Central memory CD4-positive, alpha-beta T cell (primary cell): ENCODE measurements at places on chromosomes 4 and X.

DNA sequence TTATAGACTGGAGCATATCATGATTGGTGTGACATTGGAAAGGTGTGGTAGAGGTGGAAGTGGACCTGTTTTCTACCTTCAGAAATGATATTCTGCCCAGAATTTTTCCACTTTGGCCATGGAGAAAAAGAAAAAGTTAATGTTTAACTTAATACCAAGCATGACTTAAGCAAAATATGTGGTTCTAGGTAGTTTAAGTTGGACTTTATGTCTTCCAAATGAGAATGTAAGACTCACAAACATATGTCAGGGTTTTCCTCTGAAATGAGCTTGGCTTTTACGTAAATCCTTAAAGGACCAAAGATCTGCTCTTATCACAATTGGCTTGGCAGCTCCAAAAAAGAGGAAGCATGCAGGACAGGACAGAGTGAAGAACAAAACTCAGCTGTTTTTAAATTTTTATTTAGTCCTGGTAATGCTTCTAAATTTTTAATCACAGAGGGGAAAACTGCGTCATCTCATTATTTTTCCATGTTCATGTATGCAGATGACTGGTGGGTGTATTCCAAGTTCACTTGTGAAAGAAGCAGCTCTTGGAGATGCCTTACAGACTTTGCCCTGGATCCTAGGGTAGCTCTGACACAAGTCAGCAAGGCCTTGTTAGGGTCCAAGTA, 98.2 kb downstream of the ANK2 start:
- DNase-seq: no peak

GRCh38 chrX:139081965-139082364, 370.4 kb upstream of the FGF13 start:
- DNase-seq: no peak

DNA sequence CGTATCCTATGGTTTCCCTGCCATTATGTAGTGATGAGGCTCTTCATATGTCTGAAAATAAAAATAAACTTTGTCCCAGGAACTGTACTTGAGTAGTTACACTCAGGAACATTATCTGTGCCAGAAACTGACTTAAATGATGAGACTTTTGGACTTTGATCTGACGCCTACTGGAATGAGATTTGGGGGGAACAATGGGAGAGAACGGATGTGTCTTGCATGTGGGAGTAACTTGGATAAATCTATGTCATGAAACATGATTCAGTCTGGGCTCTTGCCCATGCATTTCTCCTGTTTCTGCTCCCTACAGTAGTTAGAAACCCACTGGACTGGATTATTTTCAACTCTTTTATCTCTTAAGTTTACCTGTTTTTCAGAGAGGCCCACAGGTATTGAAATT, 2351.4 kb downstream of the PCDH7 start:
- DNase-seq: no peak

GRCh38 chr4:10183462-10183861, 66.9 kb upstream of the WDR1 start:
- no peak for DNase-seq

- no peak for DNase-seq
Measured at GRCh38 chr4:76898949-76899645, 1.2 kb upstream of the SOWAHB start.

DNA sequence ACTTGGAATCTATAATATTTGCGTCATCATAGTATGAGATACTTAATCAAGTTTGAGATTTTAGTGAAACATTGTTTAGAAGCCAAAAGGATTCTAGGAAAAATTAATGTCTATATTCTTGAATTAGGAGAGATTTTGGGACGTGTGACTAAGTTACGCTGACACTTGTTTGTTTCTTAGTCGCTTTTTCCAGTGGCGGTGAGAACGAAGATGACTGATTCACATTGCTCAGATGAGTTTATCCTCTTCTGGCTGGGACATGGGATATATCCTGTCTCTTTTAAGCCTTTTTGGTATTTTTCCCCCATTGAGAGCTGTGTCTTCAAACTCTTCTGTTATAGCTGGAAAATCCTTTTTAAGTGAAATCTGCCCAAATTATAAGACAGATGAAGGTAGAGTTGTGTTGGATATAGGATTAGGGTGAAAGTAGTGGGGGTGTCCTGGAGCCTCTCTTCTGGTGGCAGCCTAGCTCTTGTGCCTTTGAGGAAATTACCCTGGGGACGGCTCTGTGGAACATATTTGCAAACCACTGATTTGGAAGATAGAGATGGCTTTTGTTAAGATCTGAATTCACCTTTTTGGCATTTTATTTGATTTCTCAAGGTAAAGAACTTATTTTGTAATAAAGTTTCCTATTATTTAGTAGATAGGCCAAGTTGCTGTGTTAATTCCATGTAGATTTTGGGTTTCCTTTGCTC, 49.7 kb downstream of the HTT start:
- DNase-seq: no peak

GRCh38 chrX:77693594-77693993, 92.4 kb downstream of the ATRX start:
- DNase-seq: no peak

GRCh38 chrX:115367951-115368350, 78.4 kb downstream of the LUZP4 start:
- no peak for DNase-seq

GRCh38 chr4:10157478-10158332, 41.1 kb upstream of the WDR1 start:
- peak; percentile 12 for DNase-seq

DNA sequence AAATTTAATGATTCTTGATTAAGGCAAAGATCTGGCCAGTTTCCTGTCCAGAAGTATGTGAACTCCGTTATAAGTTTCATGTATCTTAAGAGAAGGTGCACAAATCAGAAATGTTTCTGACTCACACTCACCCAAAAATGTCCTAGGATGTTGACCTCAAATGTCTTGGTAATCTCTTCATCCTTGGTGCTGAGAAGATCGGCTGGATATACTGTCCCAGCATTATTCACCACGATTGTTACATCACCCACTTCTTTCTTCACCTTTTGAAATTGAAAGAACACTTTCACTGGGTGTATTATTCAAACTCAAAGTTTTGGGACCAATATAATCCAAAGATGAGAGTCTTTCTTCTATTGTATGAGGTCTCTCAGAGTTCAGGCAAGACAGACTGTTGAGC, 5.7 kb downstream of the HSD17B13 start:
- no peak for DNase-seq

DNA sequence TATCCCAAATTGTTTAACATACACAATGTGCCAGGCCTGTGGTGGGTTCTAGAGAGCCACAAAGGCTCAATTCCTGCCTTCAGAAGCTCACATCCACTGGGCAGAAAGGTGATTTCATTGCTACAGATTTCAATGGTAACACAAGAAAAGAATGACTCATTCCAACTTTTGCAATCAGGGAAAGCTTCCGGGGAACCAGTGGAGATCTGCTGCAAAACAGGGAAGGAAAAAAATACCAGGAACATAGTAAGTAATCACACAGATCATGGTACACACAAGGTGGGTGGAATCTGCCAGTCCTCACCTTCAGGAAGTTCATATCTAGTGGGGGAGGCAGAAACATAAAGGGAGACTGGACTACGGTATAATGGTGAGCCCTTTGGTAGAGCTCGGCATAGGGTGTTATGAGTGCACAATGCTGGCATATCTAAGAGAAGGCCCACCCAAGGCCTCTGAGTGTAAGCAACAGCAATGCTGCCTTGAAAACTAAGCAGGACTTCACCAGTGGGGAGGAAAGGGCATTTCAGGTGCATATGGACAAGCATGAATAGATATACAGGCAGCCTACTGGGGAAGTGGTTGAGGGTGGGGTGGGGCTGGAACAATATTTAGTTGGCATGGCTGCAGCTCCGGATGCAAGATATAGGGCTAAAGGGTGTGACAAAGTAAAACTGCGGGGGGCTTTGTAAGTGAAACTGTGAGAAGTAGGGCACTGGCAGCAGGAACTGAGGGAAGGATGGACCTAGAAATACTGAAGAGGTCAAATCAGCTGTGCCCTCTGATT, 24.2 kb downstream of the GPRIN3 start:
- DNase-seq: peak; percentile 86

DNA sequence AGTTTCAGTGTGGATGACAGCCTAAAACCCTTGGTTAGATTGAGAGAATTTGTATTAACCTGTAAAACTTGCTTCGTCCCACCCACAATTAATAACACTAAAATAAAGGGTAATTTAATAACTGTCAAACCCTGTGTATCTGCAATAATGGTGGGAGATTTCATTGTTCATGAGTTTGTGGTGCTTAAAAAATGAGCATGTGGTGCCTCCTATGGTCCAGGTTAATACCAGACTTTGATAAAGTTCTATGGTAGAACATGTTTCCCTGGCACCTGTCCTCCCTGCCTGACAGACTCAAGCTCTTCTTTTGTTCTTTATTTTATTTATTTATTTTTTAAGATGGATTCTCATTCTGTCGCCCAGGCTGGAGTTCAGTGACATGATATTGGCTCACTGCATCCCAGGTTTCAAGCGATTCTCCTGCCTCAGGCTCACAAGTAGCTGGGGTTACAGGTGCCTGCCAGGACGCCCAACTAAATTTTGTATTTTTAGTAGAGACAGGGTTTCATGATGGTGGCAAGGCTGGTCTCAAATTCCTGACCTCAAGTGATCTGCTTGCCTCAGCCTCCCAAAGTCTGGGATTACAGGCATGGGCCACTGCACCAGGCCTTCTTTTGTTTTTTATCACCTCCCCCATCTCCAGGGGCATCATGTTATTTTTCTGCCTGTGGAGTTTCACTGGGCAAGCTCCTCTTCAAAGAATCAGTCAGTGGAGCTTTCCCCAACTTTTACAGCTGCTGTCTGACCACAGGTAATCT, 289.2 kb downstream of the NR3C2 start:
- DNase-seq: no peak

DNA sequence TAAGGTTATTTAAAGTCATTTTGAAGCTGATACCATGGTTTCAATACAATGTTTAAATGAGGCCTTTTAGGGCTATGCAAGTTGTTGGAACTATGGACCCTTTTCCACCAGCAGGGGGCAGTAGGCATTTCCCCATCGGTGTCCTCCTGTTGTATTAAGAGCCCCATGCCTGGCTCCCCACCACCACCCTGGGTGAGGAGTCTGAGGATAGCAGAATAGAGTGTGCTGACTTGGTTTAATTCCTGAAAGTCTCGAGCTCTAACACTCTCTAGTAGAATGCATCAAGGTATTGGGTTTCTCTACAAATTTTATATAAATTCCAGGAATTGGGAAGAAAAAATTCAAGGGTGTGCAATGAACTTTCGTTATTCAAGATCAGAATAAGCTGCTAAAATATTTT, 234.8 kb upstream of the JADE1 start:
- DNase-seq: peak; percentile 41

GRCh38 chr4:111045992-111046391, 423.1 kb upstream of the PITX2 start:
- DNase-seq: no peak

GRCh38 chr4:104693601-104694201, 199.0 kb upstream of the CXXC4 start:
- DNase-seq: no peak
